ENCODE measurements at places on chromosomes 1 and 21. TPM values are rescaled to one million over a fixed set of nuclear protein-coding genes. Genes with fewer than 3 reads are reported as not detected.

The CRNN gene
- not detected for total RNA-seq

- DNase-seq = peak; percentile 30
Observed at GRCh38 chr1:32702599-32703478, at the start of gene SYNC. Gene SYNC (minus strand): TSS chr1:32702770. CDS start chr1:32702660, 110 bp downstream.

DNA sequence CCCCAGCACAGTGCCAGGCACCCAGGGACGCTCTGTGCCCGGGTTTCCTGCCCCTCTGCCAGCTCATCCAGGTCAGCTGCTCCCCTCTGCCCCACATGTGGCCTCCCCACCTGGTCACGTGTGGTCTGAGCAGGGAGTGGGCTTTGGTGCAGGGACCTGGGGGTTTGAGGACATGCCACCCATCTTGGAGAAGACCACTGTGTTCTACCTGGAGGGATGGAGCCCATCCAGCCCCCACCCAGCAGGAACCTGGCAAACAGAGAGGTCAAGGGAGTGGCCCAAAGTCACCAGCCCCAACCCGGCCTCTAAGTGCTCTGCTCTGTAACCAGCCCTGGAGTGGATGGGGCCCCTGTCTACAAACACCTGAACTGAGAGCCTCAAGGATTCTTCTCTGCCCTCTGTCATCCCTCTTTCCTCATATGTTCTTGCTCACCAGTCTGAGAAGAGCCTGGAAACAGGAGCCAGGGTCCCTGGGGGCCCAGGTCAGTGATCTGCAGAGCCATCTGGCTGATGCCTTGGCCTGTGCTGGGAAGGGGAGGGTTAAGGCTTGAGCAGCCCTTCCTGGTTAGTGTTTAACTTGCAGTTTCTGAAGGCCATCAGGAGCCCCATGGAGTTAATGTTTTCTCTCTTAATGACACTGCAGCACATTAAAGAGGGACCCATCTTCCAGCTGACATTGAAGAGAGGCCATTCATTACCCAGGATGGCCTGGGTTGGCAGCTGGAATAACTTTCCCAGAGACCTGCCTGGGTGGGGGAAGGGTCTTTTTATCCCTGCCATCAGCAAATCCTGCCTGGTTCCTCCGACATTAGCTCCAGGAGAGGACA, 235.4 kb downstream of the PTPRU start:
- no peak for DNase-seq

DNA sequence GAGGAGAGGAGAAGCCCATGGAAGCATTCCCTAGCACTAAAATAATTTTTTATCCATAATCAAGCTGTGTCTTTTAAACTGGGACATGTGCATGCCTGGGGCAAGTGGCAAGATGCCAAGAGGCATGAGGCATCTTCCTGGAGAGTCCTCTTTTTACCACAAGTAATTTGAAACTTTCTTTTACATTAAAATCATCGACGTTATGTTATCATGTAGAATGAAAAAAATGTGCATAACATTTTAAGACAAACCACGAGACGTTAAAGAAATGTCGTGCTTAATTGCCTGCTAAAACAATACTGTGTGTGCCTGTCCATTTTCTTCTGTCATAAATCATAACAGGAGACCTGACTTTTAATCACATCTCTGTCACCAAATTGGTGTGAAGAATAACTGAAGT, 1.5 kb downstream of the STYXL2 start:
- no peak for DNase-seq

- DNase-seq = no peak
Observed at GRCh38 chr1:30028283-30028682, 695.1 kb downstream of the MATN1 start.

- peak; percentile 89 for DNase-seq
Observed at GRCh38 chr1:33007190-33008050, 29.3 kb downstream of the AK2 start.

All from dermis microvascular lymphatic vessel endothelial cell (primary cell).